RCC 7860 (cell line): ENCODE measurements at places on chromosomes 4 and X.
A peak's percentile ranks its signal among the peaks of the same experiment; 100 is the strongest.

GRCh38 chr4:180947425-180947824 lies 1295.8 kb upstream of the TENM3 start:
- DNase-seq = peak; percentile 20

GRCh38 chr4:80072228-80072743 lies 743 bp downstream of the ANTXR2 start:
- DNase-seq = no peak

DNA sequence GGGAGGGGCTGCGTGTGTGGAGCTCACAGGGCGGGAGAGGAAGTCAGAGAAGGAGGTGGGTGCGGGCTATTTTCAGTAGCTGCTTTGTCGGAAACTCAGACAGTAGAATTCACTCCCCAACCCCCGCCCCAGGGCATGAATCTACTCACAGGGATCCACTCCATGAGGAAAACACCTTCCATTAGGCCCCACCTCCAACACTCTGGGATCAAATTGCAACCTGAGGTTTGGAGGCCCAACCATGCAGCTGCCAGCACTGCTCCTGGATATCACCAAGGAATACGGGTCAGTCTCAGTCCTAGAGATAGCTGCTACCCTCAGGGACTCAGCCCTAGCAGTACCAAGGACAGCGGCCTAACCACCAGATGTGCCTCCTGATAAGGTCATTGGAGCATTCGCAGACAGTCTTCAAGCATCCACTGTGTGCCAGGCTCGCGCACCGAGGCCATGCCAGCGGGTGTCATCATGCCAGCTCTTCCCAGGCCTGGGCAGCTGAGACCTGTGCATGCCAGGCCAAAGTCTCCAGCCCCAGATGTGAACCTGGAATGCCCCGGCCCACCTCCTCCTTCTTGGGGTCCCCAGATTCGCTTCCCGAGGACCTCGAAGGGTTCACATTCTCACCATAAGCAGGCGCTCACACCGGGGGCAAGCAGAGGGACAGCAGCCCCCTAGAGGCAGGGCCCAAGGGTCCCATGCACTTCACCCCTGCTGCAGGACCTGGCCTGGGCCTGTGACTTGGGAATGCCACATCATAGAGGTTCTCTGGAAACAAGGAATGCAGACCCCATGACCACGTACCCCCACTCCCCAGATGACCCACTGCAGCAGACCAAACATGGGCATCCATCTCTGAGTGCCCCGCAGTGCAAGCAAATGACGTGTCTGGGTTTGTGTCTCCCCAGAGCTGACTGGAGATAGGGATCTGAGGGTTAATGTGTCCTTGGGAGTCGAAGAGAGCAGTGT lies 102.3 kb downstream of the ADRA2C start:
- DNase-seq = no peak

- no peak for DNase-seq
These were observed 2.4 kb downstream of the GLRA3 start for GRCh38 chr4:174826660-174827059.

DNA sequence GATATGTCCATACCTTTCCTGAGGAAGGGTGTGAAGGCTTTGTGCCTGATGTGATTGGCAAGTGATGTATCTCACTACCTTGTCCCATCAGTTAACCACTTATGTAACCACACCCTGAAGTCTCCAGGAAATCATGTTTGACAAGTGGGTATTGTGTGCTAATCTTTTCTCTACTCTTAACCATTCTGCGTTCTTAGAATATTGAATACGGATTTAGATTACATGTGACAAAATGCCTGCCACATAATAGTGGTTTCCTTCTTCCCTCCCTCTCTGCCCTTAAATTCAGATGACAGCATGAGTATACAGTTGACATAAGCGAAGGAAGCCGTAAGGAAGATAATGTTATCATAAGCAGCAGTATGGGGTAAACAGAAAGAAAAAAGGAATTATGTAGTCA lies 108.4 kb downstream of the KLHL8 start:
- DNase-seq = no peak

DNA sequence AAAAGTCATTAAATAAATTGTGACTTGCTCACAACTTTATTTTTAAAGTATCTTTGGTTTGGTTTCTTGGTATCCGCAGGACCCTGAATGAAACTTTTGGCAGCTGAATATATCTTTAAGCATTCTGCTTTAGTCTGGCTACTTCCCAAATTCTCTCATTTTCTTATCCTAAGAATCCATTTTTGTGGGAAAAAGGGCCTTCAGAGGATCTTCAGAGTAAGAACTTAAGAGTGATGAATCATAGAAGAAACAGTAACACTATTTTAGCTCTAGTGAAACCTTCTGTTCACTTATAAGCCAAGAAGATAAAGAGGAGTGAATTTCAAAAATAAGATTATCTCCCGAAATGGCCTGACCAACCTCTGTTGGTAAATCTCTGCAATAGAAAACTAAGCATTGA lies 540.6 kb upstream of the MAGEB18 start:
- DNase-seq = no peak
